ENCODE measurements at places on chromosomes 6 and 20.

DNA sequence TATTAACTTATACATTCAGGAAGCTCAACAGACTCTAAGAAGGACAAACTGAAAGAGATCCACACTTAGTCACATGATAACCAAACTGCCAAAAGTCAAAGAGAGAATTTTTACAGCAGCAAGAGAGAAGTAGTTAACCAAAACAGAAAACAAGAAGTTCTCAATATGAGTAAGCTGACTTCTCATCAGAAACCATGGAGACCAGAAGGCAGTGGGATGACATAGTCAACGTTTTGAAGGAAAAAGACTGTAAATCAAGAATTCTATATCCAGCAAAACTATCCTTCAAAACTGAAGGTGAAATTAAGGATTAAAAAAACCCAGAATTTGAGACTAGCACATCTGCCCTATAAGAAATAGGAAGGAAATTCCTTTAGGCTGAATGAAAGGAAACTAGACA lies 60.4 kb downstream of the COL19A1 start:
- DNase-seq = no peak

DNA sequence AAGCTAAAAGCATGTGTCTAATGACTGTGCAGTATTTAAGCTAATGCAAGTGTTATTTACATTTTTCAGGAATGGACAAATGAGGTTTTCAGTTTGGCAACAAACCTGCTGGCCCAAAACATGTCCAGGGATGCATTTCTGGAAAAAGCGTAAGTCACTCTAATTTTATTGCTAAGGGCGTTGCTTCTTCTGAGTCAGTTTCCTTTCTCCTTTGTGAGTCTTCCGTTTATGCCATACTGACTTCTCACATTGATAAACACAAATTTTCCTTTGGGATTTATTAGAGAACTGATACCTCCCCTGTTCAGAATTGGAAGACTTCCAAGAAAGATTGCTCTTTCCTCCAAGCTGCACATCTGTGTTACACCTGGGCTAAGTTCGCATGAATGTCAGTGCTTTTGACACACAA lies 422.9 kb upstream of the PLCB4 start:
- DNase-seq = no peak

GRCh38 chr6:64217721-64218620 lies 582.4 kb downstream of the PHF3 start:
- DNase-seq = no peak

- DNase-seq = no peak
Measured at GRCh38 chr6:56864171-56864616, 90.7 kb upstream of the BEND6 start.

- DNase-seq = no peak
Measured at GRCh38 chr6:4032475-4032874, 46.5 kb downstream of the FAM217A start.

- DNase-seq = no peak
Measured at GRCh38 chr6:38355519-38355918, 284.2 kb downstream of the BTBD9 start.

GRCh38 chr20:10721137-10721896 lies 47.5 kb upstream of the JAG1 start:
- DNase-seq = no peak

DNA sequence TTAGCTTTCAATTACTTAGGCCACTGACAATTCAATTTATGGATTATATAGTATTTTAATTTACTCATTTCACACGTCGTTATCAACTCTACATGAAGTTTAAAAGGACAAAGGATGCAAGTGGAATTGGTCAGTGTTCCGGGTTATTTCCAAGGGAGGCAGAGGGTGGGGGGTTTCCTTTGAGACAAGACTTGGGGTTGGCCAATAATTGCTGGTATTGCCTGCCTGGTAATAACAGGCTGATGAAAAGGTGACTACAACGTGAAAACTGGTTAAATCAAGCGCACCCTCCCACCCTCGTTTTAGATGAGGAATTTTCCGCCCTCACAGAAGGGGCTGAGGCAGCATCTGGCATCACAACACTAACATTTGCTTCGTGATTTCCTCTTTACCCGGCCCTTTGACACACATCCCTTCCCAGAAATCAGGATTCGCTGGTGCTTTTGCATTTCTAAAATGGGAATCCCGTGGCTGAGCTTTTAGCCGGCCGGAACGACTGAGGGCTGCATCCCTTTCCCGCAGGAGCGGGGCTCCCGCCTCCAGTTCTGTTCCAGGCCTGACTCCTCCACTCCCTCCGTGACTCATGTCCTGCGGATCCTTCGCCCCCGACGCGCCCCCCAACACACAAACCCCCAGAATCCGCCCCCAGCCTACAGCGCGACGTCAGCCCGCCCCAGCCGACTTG lies 999 bp upstream of the PIM1 start:
- DNase-seq = peak; percentile 51

GRCh38 chr6:159728531-159728964 lies 1.2 kb downstream of the WTAP start:
- DNase-seq = peak; percentile 64

GRCh38 chr20:25076731-25077609 lies 5.0 kb downstream of the VSX1 start:
- DNase-seq = peak; percentile 52

DNA sequence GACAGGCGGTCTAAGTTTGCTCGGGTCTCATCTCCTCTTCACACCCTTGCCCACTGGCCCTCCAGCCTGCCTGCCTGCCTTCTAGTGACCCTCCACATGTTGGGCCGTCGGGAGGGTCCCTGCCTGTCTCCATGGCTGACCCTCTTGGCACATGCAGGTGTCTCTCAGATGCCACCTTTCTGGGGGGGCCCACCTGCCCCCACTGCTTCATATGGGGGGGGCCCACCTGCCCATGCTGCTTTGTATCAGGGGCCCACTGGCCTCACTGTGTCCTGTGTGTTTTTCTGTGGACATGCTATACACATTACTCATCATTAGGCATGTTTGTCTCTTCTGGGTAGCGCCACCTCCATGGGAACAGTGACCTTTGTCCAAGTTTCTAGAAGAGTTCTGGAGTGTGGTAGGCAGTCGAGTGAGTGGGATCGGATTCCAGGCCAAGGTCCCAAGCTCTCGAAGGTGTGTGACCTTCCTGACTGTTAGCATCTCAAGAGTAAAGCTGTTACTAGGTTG lies 40.4 kb upstream of the KIF25 start:
- DNase-seq = no peak

DNA sequence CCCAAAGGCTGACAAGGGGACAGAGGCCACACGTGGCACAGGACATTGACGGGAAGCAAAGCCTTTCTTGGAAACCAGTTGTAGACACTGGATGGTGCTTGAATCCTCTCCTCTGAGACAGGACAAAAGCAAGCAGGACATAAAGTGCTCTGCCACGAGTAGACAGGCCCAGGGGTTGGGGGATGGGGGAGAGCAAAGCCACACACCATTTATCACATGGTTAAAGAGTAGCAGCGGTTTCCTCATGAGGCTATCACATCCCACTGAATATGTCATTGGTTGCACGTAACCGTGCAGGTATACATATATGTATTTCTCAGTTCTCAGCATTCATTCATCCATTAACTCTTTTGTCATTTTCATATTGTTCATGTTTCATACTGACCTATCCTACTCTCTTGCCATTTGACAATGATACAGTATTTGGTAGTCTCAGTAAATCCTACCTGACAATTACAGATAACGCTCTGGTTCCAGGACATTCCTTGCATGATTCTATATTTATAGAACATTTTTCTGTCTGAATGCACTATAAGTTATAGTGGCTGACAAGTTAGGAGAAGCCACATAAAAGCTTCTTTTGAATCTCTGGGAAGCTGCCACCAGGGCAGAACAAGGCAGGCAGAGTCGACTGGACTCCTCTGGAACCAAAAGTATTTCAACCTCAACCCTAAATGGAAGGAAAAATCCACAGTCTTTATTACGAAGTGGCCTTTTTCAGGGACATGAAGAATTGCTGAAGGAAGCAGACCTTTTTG lies 23.5 kb downstream of the METTL24 start:
- no peak for DNase-seq

- DNase-seq = no peak
Measured at GRCh38 chr6:86775893-86776292, 161.4 kb upstream of the HTR1E start.

- DNase-seq = no peak
Measured at GRCh38 chr6:133218852-133219251, 22.3 kb upstream of the EYA4 start.

DNA sequence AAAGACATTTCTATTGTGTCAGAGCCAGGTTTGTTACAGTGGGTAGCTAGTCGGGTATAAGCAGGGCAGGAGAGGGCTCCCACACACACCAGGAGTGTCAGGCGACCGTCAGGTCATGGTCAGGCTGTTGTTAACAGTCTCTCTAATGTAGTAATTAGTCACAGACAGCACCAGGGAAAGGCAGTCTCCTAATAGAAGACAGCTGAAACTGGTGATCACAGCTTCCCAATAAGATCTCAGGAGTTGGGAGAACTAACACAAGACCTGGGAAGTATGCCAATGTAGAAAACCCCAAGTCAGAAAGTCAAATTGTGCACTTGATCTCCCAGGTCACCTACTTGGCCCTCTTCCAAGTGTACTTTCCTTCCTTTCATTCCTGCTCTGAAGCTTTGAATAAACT lies 53.0 kb upstream of the GPR6 start:
- DNase-seq = no peak

GRCh38 chr6:50816947-50817645 lies 1.6 kb upstream of the TFAP2B start:
- DNase-seq = no peak

GRCh38 chr6:35341557-35341956 lies 801 bp upstream of the PPARD start:
- no peak for DNase-seq

- no peak for DNase-seq
Measured at GRCh38 chr20:6057691-6058090, 3.8 kb upstream of the LRRN4 start.

DNA sequence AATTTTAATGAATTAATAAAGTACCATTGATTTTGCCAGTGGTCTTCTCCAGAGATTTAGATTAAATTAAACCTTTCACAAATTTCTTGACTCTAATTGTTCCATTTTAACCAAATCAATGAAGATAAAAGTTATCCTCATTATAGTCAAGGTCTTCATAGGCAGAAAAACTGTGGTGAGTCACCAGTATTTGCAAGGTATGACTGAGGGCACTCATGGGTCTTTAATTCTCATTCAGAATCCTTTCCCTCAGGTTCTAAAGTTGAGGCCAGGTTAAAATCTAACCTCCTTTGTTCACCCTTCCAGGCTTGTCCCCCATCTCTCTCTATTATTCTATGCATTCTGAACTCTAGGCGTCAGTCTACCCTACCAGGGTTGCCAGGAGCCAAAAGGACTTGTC lies 93.9 kb downstream of the JAG1 start:
- no peak for DNase-seq

GRCh38 chr20:1265226-1265915 lies 723 bp upstream of the SNPH start:
- no peak for DNase-seq

- DNase-seq = peak; percentile 23
Measured at GRCh38 chr20:9363673-9364072, 150.7 kb upstream of the LAMP5 start.

GRCh38 chr20:20658871-20659431 lies 53.5 kb downstream of the RALGAPA2 start:
- DNase-seq = no peak

- DNase-seq = no peak
Measured at GRCh38 chr6:72261554-72261953, 360.3 kb upstream of the KCNQ5 start.

- DNase-seq = no peak
Measured at GRCh38 chr20:62426699-62427131, 624 bp downstream of the RBBP8NL start.

GRCh38 chr6:100296810-100297544 lies 167.7 kb downstream of the SIM1 start:
- DNase-seq = no peak

DNA sequence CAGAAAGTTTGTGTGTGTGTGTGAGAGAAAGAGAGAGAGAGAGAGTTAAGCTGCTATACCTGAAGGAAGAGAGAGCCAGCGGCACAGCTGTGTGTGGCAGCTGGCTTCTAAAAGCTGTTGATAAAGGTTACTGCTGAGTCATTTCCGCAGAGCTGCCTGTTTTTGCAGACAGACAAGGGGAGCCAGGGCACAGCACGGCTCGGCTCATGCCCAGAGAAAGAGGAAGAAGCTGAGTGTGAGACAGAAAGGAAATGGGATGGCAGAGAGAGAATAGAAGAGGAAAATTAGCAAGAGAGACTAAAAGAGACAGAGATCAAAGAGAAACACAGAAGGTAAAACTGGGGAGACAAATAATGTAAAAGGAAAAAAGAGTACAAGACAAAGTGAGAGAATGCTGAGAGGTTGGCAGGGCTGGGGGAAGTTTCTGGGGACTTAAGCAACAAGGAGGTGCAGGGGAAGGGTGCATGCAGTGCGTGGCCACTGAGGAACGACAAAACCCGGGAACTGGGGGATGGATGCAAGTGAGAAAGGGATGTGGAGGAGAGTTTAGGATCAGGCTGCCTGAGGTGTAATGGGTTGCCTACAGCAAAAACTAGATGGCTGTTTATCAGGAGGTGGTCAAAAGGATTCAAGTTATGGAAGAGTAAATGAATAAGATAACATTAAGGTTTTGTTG lies 22.7 kb downstream of the HLA-A start:
- peak; percentile 96 for DNase-seq

DNA sequence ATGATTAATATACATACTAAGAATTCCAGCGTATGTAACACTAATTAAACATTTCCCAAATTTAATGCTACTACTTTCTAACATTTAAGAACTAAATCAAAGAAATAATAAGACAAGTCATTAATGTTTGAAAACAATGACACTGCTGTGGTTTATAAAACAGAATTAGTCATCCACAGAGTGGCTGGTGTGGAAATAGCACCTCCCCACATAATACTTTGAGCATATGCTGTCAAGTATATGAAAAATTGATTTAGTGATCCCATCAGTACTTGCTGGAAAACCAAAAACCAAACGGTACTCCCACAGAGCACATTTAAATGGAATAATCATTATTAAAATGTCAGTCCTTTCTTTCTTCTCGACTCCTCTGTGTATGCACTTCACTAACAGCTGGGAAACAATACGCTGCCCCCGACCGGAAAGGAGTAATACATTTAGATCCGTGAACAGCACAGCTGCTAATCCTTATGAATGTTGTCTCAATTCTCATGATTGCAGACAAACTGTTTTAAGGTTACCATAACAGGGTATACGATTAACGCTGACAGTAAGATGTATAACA lies 78.4 kb downstream of the PREP start:
- no peak for DNase-seq
